A549 treated with Hydrocortisone at 1 μM for 4 hours (cell line): ENCODE measurements at places on chromosomes 2 and 18. TPM values are rescaled to one million over a fixed set of nuclear protein-coding genes. Genes with fewer than 3 reads are reported as not detected.

ACMSD gene
- total RNA-seq, result not detected in 5 replicates

RBM45 gene
- 10.3 to 14.2 TPM (median 12.2 TPM) in 5 replicates for total RNA-seq

ZEB2 gene
- 5.0 to 10.8 TPM (median 7.3 TPM) in 5 replicates for total RNA-seq

CDK5R2 gene
- total RNA-seq, result 4.4 to 6.8 TPM (median 6.5 TPM) in 5 replicates

DNER gene
- 10.4 to 13.8 TPM (median 11.2 TPM) in 5 replicates for total RNA-seq

RIT2 gene
- total RNA-seq, result not detected in 5 replicates

HOXD13 gene
- total RNA-seq, result 0.13 to 0.26 TPM (median 0.15 TPM) in 5 replicates

SCN9A gene
- 1.9 to 4.9 TPM (median 4.1 TPM) in 5 replicates for total RNA-seq

DSG1 gene
- not detected in 5 replicates for total RNA-seq

PID1 gene
- total RNA-seq, result 3.3 to 4.8 TPM (median 4.2 TPM) in 5 replicates

CTIF gene
- total RNA-seq, result 10.3 to 15.3 TPM (median 13.2 TPM) in 5 replicates

HOXD1 gene
- total RNA-seq, result 0.15 to 0.27 TPM (median 0.22 TPM) in 5 replicates

SLC1A4 gene
- 10.0 to 11.1 TPM (median 10.5 TPM) in 5 replicates for total RNA-seq

SERPINB10 gene
- not detected in 5 replicates for total RNA-seq

DES gene
- 0.23 to 0.93 TPM (median 0.51 TPM) in 5 replicates for total RNA-seq

COL4A4 gene
- 1.1 to 2.4 TPM (median 1.9 TPM) in 5 replicates for total RNA-seq

LCT gene
- total RNA-seq, result 0.02 to 0.05 TPM (median 0.05 TPM) in 5 replicates

SYT4 gene
- not detected in 5 replicates for total RNA-seq

MYCN gene
- total RNA-seq, result not detected in 5 replicates

RTKN gene
- total RNA-seq, result 20.2 to 26.0 TPM (median 21.9 TPM) in 5 replicates
